Lower lobe of right lung (tissue), 2 donors: ENCODE measurements at places on chromosomes 5 and 9.

GRCh38 chr9:129840034-129840433 is 4.8 kb downstream of the USP20 start:
- no peak for DNase-seq

- DNase-seq: no peak
Observed at GRCh38 chr9:104232781-104233341, 138.8 kb downstream of the SMC2 start.

- peak; percentile 48 for DNase-seq
Observed at GRCh38 chr9:101485924-101486692, 47.5 kb upstream of the RNF20 start.

DNA sequence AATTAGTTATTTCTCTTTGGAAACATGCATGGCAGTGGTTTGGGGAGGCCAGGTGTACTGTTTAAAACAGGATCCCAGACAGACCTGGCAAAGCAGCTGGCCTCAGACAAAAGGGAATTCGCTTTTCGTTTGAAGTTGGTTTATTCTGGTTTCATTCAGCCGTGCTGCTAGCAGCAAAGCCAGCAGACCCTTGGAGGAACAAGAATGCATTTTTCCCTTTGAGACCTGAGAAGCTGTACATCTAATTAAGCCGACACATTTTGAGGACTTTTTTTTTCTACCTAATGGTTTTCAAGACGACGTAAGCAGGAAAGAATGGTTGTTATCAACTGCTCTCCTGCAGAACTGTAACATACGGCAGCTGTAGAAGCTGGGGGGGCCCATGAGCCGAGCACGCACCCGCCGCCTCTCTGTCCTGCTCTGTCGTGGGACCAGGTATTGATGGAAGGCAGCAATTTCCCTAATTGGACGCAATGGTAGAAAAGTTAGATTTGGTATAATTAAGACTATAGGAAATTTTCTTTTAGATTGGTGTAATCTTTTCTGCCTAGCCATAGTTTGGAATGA is 13.6 kb downstream of the PLEKHG4B start:
- DNase-seq: no peak

DNA sequence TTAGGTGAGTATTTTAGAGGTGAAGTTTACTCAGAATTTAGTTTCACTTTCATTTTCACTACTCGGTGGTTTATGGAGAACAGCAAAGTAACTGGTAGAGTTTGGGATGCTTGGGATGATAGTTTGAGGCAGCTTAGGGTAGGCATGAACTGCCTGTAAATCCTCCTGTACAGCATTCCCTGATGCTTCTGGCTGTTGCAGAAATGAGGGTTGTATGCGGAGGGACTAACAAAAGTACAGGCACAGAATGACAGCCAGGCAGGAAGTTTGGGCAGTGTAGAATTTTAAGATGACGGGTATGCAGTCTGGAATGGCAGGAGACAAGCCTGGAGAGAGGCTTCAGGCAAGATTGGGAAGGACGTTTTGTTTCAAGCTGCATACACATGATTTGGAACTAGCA is 48.0 kb upstream of the FAM120AOS start:
- DNase-seq: no peak

- DNase-seq: no peak
Observed at GRCh38 chr9:91921371-91921770, 28.7 kb downstream of the ROR2 start.
